ENCODE measurements at places on chromosomes 3 and 15.
A peak's percentile ranks its signal among the peaks of the same experiment; 100 is the strongest.

DNA sequence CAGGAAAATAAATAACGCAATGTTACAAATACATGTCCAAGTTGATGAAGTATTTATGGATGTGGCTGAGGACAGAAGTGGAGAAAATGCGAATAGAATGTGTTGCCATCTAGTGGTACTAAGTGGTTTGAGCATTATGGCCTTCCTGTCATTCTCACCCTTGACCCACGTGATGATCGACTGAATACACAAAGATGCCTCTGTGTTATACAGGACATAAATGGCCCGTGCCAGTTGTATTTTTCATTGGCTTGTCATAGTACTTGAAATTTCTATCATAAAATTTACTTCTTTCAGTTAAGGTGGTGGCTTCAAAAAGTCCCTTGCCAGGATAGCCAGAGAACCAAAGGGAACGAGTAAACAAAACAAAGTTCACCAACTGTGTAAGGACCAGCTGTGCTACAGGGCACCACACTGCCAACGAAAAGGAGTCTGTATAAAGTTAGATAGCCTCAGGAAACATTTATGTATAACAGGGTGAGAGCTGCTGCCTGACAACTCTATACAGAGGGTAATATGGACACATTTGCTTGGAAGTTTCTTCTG is 103.7 kb downstream of the MYH15 start:
- DNase-seq = no peak

GRCh38 chr15:66956672-66957430 is 108.6 kb upstream of the SMAD3 start:
- no peak for DNase-seq

GRCh38 chr3:36988356-36988755 is 4.6 kb downstream of the EPM2AIP1 start:
- DNase-seq = no peak

DNA sequence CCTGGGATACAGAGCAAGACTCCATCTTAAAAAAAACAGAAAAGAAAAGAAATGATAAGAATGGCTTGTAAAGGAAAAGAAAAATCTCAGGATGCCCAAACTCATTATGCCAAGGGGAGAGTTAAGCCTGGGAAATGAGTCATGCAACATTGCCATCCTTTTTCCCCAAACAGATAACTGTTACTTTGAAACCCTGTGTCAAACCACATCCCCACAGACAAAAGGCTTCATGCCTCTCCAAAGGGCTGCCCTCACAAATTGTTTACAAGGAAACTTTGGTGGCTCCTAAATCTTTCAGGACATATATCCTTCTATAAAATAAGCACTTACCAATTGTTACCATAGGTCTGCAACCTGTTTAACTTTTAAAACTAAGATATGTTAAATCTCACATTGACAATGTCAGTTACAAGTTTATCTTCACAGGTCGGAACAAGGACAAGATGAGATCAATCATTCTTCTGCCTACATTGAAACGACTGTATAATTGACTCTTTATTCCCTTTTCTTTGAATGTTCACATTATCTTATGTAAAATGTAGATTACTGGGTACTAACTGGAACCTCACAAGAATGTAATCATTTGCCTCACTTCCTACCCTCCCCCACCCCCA is 18.6 kb upstream of the SENP7 start:
- no peak for DNase-seq

GRCh38 chr3:42300013-42300412 is 34.0 kb upstream of the CCK start:
- DNase-seq = no peak

DNA sequence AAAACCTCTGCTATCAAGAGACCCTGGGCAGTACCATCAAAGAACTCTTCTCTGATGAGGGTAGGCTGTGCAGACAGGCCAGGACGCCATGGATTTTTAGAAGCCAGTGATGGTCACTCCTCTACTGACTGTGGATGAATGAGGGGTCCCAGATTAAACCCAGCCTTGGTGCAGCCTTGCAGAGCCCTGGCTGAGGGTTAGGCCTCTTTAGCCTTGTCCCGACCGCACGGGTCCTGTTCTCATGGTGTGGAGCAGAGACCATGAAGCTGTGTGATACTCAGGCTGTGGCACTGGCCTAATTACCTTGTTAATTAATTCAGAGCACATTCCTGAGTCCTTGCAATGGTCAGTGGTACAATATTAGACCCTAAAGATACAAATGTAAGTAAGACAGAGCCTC is 71.7 kb downstream of the FBN1 start:
- DNase-seq = no peak

DNA sequence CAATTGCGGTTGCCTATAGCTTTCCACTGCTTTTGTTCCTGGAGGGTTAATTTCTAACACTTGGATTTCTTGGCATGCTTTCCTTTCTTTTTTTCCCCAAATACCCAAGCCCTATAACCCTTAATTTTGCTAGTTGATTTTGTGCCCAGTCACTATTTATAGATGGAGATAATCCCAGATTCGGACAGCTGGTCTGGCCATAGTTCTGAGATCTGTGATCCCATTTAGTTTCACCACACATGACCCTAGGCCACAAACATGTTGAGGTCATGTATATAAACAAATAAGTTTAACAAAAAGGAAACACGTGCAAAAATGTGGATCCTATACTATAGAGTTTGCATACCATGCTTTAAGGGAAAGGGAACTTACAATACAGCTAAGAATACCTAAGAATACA is 111.4 kb downstream of the ZMAT3 start:
- no peak for DNase-seq

GRCh38 chr3:126119976-126120375 is 36.1 kb upstream of the SLC41A3 start:
- no peak for DNase-seq

DNA sequence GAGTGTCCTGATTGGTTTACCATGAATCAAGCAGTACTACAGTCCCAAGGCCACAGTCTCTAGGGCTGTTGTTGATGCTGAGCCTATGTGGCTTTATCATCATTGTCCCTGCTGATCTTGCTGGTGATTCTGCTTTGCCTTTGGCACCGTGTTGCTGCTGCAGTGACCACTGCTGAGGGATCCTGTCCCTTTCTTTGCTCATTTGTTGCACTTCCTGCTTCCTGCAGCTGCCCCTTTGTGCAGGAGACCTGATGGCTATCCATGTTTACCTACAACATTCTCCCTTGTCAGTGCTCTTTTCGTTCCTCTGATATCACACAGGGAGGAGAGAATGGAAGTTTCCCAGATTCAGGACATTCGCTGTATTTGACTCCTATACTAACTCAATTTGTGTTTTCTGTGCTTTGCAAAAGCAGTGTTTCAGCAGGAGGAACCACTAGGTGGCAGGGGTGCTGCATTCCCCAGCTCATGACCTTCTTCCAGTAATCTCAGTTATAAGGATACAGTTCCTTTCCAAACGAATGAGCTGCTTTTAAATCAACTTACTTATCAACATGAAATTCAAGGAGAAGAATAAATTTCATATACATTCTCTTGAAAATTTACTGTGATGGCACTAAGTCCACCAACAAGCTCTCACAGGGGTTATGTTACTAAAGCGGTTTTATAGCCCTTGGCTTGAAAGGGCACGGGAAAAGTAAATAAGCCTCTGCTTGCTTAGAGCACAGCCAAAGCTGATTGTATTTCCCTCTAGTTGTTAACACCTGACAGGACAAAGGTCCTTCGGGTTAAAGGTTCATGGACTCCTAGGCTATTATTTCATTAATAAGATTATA is 9.7 kb upstream of the THUMPD3 start:
- peak; percentile 38 for DNase-seq

DNA sequence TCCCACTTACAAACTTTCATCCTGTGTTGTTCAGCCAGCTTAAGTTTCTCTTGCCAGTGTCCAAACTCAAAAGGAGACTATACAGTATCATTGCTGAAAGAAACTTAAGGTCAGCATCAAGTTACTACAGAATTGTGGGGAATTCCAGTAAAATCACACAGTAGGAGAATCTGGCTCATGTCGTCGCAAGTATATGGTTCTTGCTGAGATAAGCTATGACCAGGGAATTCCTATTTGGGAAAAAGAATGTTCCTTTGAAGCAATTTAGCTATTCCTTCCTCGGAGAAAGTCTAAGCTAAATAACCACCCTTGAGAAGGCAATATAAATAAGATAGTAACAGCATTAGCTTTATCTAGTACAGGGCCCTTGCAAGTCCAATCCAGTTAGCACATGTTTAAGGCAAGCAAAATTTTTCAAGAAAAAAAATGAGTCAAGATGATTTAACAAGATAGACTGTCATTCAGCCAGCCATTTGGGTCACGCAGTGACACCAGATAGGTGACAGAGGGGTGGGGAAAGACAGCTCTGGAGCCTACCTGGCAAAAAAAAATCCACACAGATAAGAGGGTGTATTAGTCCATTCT is 78.2 kb upstream of the THBS1 start:
- no peak for DNase-seq

GRCh38 chr3:162799910-162800309 is 1303.3 kb downstream of the OTOL1 start:
- no peak for DNase-seq

GRCh38 chr3:188584958-188585689 is 431.2 kb downstream of the LPP start:
- DNase-seq = no peak

- DNase-seq = no peak
These were observed 5.7 kb upstream of the CAV3 start for GRCh38 chr3:8727605-8728512.

DNA sequence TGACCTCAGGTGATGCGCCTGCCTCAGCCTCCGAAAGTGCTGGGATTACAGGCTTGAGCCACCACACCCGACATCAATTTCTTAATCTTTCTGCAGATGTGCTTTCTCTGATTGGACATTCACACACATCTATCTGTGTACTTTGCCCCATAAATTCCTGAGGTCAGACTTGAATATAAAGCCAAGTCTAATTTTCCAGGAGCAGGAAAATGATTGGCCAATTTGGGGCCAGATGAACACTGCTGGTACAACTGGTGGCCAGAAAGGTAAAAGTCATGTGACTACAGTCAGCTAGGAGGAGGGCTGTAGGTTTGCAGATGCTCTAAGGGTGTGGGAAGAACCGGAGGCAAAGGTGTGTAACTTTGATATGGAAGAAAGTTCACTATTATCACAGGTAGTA is 3.2 kb upstream of the RAD51 start:
- no peak for DNase-seq
